NCI-H1930 (cell line): ENCODE measurements at places on chromosomes 2 and 18.

DNA sequence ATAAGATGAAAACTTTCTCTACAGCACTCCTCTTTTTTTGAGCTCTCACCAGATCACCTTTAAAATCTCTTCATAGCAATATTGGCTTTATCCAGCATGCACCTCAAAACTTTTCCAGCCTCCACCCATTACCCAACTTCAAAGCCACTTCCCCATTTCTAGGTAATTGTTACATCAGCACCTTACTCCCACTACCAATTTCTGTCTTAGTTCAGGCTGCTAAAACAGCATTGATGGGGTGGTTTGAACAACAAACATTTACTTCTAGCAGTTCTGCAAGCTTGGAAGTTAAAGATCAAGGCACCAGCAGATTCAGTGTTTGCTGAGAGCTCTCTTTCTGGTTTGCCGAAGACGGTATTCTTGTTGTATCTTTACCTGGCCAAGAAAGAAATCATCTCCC lies 114.0 kb upstream of the SLC39A10 start:
- DNase-seq, result no peak

GRCh38 chr2:104976603-104977120 lies 61.2 kb upstream of the MRPS9 start:
- no peak for DNase-seq

GRCh38 chr18:75350857-75351256 lies 76.6 kb downstream of the SMIM21 start:
- DNase-seq, result no peak

- DNase-seq, result no peak
These were observed 663.4 kb downstream of the ARHGAP15 start for GRCh38 chr2:143792602-143793001.

DNA sequence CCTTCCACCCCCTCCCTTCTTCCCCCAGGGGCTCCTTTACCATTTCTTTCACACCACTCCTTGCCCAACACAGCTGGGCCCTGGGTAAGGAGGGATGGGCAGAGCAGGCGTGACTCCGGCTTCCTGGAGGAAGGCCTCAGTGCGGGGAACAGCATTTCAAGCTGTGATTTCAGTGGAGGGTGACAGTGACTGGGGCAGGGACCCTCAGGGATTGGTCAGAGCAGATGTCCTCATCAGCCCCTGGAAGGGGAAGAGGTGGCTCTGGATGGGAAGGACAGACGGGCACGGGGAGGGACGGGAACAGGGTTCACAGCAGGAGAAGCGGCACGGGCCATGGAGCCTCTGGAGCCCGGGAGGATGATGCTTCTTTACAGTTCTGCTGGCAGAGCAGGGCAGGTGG lies 130.8 kb upstream of the TWIST2 start:
- no peak for DNase-seq

DNA sequence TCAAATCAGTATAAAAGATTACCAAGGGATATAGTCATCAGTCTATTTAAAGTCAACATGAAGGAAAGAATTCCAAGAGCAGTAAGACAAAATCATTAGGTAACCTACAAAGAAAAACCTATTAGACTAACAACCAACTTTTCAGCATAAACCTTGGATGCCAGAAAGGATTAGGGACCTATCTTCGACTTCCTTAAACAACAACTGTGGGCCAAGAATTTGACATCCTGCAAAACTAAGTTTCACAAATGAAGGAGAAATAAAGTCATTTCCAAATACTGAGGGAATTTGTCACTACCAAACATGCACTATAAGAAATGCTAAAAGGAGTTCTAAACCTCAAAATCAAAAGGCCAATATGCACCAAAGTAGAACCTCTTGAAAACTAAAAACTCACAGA lies 147.9 kb upstream of the TFPI start:
- no peak for DNase-seq

GRCh38 chr2:74743039-74743438 lies 89.0 kb downstream of the SEMA4F start:
- DNase-seq, result no peak

- no peak for DNase-seq
These were observed 30.1 kb upstream of the AGPS start for GRCh38 chr2:177362499-177362898.

DNA sequence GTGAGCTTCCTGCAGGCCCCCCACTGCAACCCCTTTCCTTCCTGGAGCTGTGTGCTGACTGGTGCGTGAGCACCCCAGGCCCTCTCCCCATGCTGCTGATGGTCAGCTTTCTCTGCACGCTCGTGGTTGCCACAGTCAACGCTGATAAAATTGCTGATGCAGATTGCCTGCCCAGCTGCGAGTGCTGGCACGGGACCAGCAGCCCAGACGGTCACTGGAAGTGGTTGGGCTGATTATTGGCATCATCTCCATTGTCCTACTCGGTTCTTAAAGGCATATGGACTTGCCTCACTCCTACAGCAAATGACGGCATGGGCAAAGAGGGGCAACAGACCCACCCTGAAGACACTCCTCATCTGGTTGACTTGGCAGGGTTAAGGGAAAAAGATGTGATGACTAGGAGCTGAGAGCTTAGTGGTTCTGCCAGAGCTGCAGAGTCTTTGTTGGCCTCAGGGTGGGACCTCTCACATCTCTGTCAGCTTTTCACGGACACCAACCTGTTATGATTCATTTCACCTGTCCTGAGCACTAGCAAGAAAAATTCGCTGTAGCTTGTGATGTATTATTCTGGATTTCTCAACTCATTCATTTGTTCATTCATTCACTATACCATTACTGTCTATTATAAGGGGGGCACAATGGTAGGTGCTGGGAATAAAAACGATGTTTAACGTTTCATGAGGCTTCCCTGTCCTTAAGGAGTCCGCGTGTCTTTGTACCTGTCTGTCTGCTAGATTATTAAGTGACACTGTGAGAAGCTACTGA lies 38.4 kb downstream of the PAX8 start:
- no peak for DNase-seq

DNA sequence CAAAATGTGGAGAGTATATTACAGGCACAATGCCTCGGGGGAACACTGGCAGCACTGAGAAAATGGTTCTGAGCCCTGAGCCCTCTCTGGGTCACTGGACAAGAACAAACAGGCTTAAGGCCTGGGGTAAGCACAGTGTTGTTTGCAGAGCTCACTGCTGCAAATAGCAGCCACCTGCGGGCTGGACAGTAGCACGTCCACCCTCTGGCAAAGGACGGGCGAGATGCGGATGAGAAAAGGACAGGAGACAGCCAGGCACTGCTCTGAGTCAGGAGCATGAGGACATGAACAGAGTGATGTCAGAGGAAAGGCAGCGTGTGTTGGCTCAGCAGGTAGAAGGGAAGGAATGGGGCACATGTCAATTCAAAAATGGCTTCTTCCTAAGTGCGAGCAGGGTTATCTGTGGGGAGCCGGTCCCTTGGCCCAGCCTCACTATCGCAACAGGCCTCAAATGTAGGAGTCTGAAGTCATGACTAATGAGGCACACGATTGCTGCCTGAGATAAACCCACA lies 25.9 kb upstream of the NEB start:
- DNase-seq, result no peak

DNA sequence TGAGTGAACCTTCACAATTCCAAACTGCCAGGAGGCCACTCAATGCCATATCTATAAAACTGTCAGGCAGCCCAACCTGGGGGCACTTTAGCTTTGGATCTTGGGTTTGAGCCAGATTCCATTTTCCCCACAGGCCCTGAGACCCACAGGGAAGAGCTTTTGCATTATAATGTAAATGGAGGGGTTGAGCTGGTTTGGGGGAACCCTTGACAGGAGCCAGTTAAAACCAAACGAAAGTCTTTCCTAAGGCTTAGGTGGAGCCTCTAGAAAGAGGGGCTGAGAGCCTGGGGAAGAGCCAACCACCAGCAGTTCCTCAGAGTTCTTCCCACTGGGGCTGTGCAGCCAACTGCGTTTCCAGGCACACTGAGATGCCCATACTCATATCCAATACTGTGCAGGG lies 42.7 kb downstream of the BCL11A start:
- no peak for DNase-seq

DNA sequence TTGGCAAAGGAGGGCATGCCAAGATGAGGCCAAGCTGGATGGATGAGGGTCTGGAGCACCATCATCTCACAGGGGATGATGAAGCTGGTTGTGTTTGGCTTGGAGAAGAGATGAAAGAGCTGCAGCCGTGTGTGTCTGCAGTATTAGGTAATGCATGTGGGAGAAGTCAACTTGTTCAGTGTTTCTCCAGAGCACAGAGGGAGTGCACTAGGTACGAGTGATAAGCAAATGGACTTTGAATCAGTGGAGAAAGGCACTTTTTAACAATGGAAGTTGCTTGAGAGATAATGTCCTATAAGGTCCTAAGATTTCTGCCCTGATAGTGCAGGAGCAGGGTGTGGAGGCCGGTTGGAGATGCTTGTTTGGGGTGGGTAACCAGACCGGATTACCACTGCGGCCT lies 36.0 kb downstream of the SLC14A2 start:
- DNase-seq, result no peak

DNA sequence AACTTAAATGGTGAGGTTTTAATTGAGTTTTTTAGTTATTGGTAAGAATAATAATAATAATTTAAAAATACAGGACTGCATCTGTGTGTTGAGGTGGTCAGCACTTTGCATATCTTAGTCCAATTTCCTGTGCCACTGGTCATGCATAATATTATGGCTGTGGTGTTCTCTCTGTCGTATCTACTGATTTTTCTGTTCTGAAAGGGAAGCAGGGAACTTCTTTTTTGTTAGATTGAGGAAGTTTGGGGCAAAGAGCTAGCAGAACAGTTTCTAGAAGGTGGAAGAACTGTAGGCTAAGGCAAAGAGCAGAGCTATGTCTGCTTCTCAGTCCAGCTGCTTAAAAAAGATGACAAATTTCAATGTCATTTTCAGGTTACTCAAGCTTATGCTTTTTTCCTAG lies 74.3 kb downstream of the XRCC5 start:
- DNase-seq, result no peak

DNA sequence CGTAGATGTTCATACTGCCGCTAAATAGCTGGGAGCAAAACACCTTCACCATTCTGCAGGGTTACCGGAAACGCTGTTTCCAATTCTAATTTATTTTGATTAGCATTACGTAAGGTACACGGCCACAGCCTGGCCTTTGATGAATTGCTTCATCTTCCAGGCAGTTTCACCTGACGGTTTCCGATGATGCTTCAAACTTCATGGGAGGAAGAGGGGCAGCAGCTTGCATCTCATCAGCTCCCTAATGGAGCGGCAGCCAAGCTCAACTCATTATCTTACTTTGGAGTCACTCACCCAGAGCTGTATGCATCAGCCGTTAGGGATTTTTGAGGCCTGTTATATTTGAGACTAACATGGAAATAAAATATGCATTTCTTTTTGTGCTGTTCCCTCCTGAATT lies 54.8 kb downstream of the TMEM18 start:
- DNase-seq, result no peak
